ENCODE measurements at places on chromosomes 6 and 20.

DNA sequence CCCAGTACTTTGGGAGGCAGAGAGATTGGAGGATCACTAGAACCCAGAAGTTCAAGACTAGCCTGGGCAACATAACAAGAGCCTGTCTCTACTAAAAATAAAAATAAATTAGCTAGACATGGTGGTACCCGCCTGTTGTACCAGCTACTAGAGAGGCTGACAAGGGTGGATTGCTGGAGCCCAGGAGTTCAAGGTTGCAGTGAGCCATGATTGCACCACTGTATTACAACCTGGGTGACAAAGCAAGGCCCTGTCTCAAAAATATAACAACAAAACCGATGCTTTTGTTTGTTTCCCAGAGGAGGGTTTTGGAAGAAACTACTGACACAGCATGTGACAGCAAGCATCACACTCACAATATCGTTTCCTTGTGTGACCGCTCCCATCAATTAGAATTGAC is 119.6 kb downstream of the TSHZ2 start:
- no peak for DNase-seq

GRCh38 chr6:103783329-103783728 is 1076.4 kb downstream of the HACE1 start:
- DNase-seq = no peak

GRCh38 chr6:32393665-32394420 is 13.1 kb downstream of the BTNL2 start:
- no peak for DNase-seq

GRCh38 chr20:44279228-44279627 is 31.8 kb downstream of the FITM2 start:
- no peak for DNase-seq
